T-helper 9 cell (primary cell): ENCODE measurements at places on chromosomes 13 and 19.
A peak's percentile ranks its signal among the peaks of the same experiment; 100 is the strongest.

DNA sequence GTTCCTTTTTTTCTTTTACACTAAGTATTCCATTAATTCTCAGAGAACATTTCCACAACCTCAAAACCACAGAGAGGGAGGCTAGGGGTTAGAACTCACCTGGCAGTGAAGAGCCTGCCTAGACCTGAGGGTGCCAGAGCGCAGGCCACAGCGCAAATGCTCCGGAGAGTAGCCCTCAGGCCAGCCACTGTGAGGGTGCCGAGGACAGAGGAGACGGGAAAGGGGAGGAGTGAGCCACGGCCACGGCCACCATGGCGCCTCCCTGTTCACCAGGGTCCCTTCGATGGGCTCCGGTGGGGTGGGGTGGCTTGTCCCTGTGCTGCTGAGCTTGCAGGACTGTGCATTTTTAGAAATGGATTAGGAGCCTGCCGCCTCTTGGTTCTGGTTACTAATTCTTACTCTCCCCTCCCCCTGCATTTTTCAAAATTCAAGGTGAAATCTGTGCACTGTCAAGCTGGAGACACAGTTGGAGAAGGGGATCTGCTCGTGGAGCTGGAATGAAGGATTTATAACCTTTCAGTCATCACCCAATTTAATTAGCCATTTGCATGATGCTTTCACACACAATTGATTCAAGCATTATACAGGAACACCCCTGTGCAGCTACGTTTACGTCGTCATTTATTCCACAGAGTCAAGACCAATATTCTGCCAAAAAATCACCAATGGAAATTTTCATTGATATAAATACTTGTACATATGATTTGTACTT, 58.8 kb downstream of the GGACT start:
- no peak for DNase-seq

DNA sequence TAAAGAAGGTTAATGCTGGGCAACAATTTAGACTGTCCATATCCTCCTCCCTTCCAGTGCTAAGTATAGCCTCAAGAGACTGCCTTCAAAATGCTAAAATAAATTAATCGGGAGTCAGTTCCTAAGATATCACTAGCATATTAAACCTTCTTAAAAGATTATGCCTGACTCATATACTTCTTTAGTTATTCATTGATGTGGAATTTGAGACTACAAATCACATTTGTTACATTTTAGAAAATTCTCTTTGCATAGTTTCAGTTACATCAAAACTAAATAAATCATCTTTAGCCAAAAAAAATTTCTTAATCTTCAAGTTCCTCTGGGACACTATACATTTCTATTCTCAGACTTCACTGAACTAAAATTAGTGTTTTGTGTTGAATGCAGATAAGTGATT, 769.1 kb downstream of the PCDH9 start:
- no peak for DNase-seq

GRCh38 chr19:5055457-5055776, 86.5 kb downstream of the KDM4B start:
- DNase-seq: no peak

GRCh38 chr13:105345131-105345530, 1190.3 kb downstream of the EFNB2 start:
- no peak for DNase-seq

GRCh38 chr19:49782515-49782914, 15.7 kb downstream of the AP2A1 start:
- no peak for DNase-seq

- no peak for DNase-seq
Observed at GRCh38 chr13:65461590-65461989, 1768.5 kb downstream of the PCDH9 start.

- no peak for DNase-seq
Observed at GRCh38 chr13:111904701-111905608, 162.0 kb upstream of the SOX1 start.

DNA sequence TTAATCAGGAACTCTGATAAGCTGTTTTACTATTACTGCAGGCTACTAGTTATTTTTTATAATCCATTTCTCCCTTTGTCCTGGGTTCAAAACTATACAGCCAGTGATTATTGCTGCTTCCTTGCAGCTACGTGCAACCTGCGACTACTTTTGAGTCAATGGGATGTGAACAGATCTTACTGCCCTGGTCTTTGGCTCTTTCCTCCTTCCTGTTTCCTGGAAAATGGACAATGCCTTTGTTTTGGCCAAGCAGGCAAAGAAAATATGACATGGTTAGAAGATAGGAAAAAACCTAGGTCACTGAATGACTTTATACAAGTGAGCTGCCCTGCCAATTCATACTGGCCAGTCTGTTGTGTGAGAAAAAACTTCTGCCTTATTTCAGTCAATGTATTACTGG, 201.2 kb upstream of the KLF12 start:
- DNase-seq: no peak

GRCh38 chr13:109804654-109805053, 18.3 kb upstream of the IRS2 start:
- DNase-seq: no peak

DNA sequence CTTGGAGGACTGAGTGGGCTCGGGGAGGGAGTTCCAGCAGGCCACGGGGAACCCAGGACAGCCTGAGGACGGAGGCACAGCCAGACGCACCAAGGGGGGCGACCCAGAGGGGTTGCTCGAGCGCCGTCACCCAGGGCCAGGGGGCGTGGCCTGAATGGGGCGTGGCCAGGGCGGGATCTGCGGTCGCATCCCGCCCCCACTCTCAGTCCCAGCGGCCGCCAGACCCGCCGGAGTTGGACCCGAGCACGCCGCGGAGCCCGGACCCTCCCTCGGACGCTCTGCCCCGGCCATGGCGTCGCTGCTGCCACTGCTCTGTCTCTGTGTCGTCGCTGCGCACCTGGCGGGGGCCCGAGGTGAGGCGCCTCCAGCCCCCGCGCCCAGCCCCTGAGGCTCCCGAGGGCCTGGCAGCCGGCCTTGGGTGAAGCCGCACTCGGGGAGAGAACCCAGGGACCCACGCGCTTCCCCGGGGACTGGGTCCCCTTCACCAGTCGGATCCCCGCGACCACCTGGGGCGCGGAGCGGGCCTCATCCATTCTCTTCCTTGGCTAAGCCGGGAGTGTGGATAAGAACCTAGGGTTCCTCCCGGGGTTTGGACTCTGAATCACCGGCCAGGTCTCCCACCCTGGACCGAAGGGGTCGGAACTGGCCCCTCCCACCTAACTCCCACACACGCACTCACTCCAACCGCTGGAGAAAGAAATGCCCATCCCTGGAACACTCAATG, at the start of gene CILP2:
Gene CILP2 (plus strand): TSS at position 205 of the 724 bp plus-strand sequence. CDS start 85 bp downstream, at position 290.
- DNase-seq: peak; percentile 42

- no peak for DNase-seq
Observed at GRCh38 chr13:65275838-65276630, 1954.1 kb downstream of the PCDH9 start.

DNA sequence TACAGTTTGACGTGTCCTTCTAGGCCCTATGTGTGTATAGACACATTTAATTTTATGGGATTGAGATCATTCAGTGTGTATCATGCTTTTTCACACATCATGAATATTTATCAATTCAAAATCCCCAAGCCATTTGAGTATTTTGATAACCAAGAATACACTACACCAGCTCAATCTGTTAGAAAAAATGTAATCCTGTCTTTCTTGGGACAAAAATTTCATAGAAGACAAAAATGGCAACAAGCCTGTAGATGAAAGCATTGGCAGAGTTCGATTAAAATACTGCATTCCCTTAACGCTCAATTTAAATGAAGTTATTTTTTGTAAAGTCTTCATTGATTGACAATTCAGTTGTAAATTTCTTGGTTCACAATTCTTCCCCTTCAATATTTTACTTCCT, 41.9 kb downstream of the WDR87 start:
- DNase-seq: no peak

- DNase-seq: no peak
Observed at GRCh38 chr13:75771818-75772217, 135.7 kb downstream of the LMO7 start.

GRCh38 chr19:48970923-48971395, 5.8 kb downstream of the FTL start:
- peak; percentile 87 for DNase-seq

GRCh38 chr13:73934771-73935170, 199.4 kb downstream of the KLF12 start:
- DNase-seq: no peak

- no peak for DNase-seq
Observed at GRCh38 chr13:79384022-79384610, 21.9 kb downstream of the RBM26 start.

- DNase-seq: no peak
Observed at GRCh38 chr19:38665219-38665931, 17.9 kb downstream of the ACTN4 start.

DNA sequence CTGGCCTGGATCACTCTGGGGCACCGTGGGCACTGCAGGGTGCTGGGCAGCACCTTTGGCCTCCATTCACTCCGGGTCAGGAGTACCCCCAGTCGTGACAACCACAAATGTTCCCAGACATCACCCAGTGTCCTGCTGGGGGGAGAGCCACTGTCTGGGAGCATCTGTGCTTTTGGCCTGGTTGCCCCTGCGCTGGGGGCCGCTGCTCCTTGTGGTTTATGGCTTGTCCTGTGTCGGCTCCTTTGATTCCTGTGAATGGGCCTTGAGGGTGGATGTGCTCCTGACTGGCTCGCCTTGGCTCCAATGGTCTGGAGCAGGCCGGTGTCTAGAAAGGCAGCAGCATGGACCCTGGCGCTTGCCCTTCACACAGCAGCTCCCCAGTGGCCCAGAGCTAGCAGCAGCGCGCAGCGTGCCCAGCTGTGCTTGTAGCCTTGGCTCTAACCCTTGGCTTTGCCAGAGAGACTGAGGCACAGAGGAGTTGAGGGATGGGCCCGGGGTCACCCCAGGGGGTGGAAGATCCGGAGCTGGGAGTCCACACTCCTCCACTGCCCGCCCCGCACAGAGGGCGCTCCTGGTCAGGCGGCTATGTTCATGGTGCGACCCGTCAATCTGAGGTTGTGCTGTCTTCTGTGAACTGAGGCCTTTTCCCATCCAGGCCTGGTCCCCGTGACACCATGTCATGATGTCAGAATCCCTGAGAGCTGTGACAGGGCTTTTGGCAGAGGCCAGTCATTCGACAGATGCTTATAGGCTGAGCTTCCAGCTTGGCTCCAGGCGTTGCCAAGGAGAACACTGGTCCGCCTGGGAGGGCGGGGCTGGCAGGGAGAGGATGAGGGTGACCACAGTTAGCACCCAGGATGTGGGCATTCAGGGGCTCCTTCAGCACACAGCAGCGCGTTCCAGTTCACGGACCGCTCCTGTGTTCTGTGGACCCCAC, 4.1 kb downstream of the DAZAP1 start:
- no peak for DNase-seq

DNA sequence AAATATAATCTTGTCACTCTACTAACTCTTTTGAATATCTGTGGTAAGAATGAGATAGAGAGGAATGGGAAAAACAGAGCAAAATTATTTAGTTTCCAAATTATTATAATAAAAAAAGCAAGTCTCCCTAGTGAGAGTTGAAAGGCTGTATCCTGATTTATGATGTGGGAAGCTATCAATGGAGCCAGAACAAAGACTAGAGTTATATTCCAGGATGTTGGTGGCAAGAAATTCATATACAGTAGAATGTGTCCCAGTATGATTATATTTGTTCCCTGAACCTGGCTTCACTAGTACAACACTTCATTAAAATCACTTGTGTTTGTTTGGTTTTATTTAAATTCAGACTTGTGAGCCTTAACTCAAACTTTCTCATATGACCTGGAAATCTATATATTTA, 630.3 kb downstream of the GPC5 start:
- DNase-seq: no peak

GRCh38 chr19:35822579-35822978, 9.9 kb upstream of the PRODH2 start:
- DNase-seq: no peak

DNA sequence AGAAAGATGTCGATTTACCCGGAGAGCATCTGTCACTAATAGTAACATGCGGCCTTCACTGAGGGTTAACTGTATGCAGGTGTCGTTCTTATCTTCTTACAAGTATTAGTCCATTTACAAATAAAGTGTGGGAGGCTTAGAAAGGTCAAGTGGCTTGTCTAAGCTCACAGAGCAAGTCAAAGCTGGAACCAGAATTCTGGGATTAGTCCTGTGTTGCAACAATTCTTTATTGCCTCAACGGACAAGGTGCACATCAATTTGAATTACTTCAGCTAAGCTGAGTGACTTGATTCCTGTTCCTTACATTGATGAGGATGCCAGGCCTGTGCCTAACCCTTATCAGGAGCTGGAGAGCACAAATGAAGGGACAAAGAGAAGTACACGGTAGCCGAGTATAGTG, 1193.6 kb downstream of the UQCRFS1 start:
- DNase-seq: no peak

- DNase-seq: no peak
Observed at GRCh38 chr13:113874177-113874576, 10.3 kb upstream of the GAS6 start.

DNA sequence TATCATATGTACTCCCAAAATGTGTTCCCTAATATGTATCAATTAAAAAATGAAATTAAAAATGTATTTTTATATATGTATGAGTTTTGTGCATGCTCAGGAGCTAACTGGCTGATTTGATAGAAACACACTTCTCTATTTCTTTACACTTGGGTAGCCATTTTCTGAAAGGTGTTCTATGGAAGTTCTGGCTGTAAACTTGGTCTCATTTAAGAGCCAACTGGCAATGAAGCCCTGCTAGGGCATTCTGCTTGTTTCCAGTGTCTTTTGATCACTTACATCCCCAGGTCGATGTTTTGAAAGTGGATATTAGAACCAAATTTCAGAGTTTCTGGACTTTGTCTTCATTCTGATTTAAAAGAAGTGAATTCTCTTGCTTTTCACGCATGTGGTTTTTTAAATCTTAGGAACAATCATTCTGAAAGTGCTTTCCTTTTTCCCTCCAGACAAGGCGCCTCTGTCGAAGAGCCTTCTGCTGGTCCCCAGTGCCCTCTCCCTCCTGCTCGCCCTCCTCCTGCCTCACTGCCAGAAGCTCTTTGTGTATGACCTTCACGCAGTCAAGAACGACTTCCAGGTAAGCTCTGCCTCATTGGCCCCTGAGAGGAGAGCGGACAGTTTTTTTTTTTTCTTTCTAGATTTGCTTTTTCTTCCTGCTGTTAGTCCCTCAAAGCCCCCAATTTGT, 20.1 kb downstream of the GPR18 start:
- no peak for DNase-seq

DNA sequence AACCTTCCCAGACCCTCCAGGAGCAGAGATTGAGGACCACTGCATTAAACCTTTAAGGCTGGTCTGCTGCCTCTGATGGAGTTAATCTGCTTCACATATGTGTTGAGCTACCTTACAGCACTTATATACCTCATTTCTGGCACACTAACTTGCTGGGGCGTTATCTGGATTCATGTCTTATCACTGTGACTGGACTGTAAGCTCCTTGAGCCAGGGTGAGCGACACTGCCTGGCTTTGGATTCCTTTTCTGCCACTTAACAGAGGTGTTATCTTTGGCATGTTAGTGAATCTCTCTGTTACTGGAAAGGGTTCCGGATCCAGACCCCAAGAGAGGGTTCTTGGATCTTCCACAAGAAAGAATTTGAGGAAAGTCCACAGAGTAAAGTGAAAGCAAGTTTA, 69.8 kb upstream of the RGCC start:
- DNase-seq: no peak
